ENCODE measurements at places on chromosomes 5 and 9. TPM values are rescaled to one million over a fixed set of nuclear protein-coding genes. Genes with fewer than 3 reads are reported as not detected.

Gene NMUR2
- not detected for total RNA-seq

Gene PLCXD3
- total RNA-seq, result not detected

Gene GLRX
- total RNA-seq, result 13.3 TPM

Gene SLC4A9
- total RNA-seq, result not detected

Gene PURA
- 8.2 TPM for total RNA-seq

Gene FGF18
- total RNA-seq, result not detected

Gene ZNF367
- 10.0 TPM for total RNA-seq

Gene MAMDC2
- total RNA-seq, result 0.85 TPM

Gene ANKRD18B
- total RNA-seq, result 12.2 TPM

Gene C5orf52
- not detected for total RNA-seq

Gene GLIPR2
- 20.0 TPM for total RNA-seq

Gene BTNL3
- not detected for total RNA-seq

Gene HTR1A
- not detected for total RNA-seq

Gene ENTPD2
- total RNA-seq, result not detected

Gene PTGS1
- total RNA-seq, result 14.6 TPM

- no peaks in the 10 kb centered on the region for H3K4me1 ChIP-seq
- peaks cover 37% of the 10 kb centered on the region for H3K27me3 ChIP-seq
- H3K27ac ChIP-seq, result no peak overlapping the region
- DNase-seq, result no peak
- H3K4me3 ChIP-seq, result no peak overlapping the region
Measured at GRCh38 chr5:150281987-150282386, 7.6 kb downstream of the CAMK2A start.

GRCh38 chr5:51148437-51148836 lies 234.8 kb upstream of the ISL1 start:
- no peak for DNase-seq
- no peaks in the 10 kb centered on the region for H3K36me3 ChIP-seq
- H3K27me3 ChIP-seq, result no peaks in the 10 kb centered on the region
- no peak overlapping the region for H3K27ac ChIP-seq
- H3K4me1 ChIP-seq, result no peaks in the 10 kb centered on the region

- no peaks in the 10 kb centered on the region for H3K27me3 ChIP-seq
- H3K36me3 ChIP-seq, result no peaks in the 10 kb centered on the region
- H3K4me1 ChIP-seq, result no peaks in the 10 kb centered on the region
- H3K27ac ChIP-seq, result no peak overlapping the region
- no peak overlapping the region for H3K4me3 ChIP-seq
Measured at GRCh38 chr5:121693864-121694263, 157.8 kb upstream of the FTMT start.

DNA sequence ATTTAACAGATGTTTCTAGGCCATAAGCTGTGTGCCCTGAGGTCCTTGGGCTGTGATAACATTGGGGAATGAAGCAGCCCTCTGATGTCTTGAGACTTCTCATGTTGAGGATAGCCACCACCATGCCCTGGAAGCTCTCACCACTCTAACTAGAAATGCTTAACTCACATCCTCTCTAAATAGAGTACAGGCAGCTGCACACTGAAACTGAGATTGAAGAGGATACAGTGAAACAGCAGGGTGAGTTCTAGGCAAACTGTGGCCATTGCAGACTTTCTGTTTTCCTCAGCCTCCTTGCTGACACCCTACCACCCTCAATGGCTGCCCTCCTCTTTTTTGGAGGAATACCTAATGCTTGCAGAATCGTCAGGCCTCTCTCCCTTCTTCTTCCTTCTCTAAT lies 22.4 kb downstream of the UTP15 start:
- no peaks in the 10 kb centered on the region for H3K36me3 ChIP-seq
- no peaks in the 10 kb centered on the region for H3K27me3 ChIP-seq
- peaks cover 13% of the 10 kb centered on the region for H3K4me1 ChIP-seq
- H3K4me3 ChIP-seq, result no peak overlapping the region
- DNase-seq, result no peak

DNA sequence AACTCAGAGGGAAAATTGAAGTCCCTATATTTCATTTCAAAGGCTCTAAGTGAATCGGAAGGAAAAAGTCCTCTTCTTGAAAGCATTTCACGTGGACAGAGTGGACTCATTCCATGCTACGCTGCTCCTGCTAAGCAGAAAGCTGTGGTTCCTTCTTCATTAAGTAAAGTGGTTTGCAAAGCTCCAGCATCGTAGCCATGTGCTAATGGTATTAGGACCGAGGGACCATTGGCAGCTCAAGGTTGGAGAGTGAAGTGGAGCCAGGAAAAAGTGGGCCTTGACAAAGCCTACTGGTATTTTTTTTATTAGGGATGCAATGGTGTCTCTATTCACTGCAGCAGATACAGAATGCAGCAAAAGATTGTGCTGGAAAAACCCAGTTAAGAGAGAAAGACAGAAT lies 16.4 kb upstream of the SEMA4D start:
- H3K36me3 ChIP-seq, result no peaks in the 10 kb centered on the region
- peaks cover 5% of the 10 kb centered on the region for H3K27me3 ChIP-seq
- no peak for DNase-seq

DNA sequence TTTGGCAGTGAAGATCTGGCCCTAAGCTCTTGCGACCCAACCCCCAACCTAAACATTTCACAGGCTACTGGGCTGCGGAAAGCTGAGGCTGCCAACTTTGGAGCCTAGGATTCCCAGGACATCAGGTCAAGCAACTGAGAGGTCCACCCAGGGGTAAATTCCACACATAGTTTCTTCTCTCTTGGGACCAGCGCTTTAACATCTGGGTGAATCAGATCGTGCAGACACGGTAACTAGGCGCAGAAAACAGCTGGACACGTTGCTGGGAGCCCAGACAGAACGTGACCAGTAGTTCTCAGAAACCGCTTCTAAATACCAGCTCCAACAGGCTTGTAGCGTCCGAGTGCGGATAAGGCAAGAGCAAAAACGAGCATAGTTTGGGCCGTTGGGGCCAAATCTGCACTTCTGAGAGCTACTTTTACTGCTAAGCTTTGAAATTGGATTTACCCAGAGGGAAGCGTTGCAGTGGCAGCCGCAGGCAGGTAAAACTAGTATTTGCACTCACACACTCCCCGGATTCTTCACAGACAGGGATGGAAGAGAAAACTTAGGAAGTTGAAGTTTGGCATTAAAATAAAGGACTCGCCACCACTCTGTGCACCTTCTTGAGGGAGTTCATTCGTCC lies 11.8 kb downstream of the ITGA1 start:
- H3K4me1 ChIP-seq, result peaks cover 25% of the 10 kb centered on the region
- H3K36me3 ChIP-seq, result no peaks in the 10 kb centered on the region
- peak; percentile 69 for DNase-seq

- no peaks in the 10 kb centered on the region for H3K36me3 ChIP-seq
- no peaks in the 10 kb centered on the region for H3K4me1 ChIP-seq
- no peaks in the 10 kb centered on the region for H3K27me3 ChIP-seq
Measured at GRCh38 chr5:1133510-1134201, 21.8 kb upstream of the SLC12A7 start.

- no peaks in the 10 kb centered on the region for H3K36me3 ChIP-seq
- no peak overlapping the region for H3K4me3 ChIP-seq
- no peak overlapping the region for H3K27ac ChIP-seq
- no peaks in the 10 kb centered on the region for H3K27me3 ChIP-seq
Measured at GRCh38 chr5:102823441-102823874, 68.4 kb downstream of the PAM start.

DNA sequence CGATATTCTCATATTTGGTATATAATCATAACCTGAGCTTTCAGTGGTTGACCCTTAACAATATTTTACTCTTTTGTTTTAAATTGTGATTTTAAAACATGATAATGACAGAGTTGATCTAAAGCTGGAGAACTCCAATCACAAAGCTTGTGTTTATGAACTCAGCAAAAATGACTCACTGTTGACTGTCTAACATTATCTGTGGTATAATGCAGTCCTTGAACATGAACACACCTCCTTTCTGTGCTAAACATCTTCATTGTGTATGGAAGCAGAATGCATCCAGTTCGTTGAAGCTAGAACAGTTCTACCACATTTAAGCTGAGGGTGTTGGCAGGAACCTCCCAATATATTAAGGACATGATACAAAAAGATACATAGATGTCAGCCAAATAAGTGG lies 1030.2 kb upstream of the SEMA6A start:
- H3K4me1 ChIP-seq, result no peaks in the 10 kb centered on the region
- H3K36me3 ChIP-seq, result no peaks in the 10 kb centered on the region
- no peak overlapping the region for H3K27ac ChIP-seq
- no peak for DNase-seq
- no peaks in the 10 kb centered on the region for H3K27me3 ChIP-seq
- H3K4me3 ChIP-seq, result no peak overlapping the region

GRCh38 chr5:72511774-72512592 lies 4.8 kb upstream of the ZNF366 start:
- DNase-seq, result no peak
- H3K36me3 ChIP-seq, result no peaks in the 10 kb centered on the region
- no peak overlapping the region for H3K4me3 ChIP-seq

DNA sequence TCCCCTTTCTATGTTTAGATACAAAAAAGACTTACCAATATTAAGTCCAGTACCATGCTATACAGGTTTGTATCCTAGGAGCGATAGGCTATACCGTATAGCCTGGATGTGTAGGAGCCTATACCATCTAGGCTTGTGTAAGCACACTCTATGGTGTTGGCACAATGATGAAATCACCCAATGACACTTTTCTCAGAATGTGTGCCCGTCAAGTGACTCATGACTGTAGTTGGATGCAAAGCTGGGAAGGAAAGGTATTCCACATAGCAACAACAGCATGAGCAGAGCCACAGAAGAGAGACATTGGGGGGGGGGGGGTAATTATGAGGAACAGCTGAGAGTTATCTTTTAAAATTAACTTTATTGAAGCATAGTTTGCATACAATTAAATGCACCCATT lies 63.2 kb downstream of the TTLL11 start:
- no peak overlapping the region for H3K4me3 ChIP-seq
- no peaks in the 10 kb centered on the region for H3K4me1 ChIP-seq
- DNase-seq, result no peak
- H3K36me3 ChIP-seq, result no peaks in the 10 kb centered on the region

- DNase-seq, result no peak
- H3K4me1 ChIP-seq, result peaks cover 21% of the 10 kb centered on the region
- no peak overlapping the region for H3K4me3 ChIP-seq
- no peak overlapping the region for H3K27ac ChIP-seq
Measured at GRCh38 chr5:72584466-72584865, 77.3 kb upstream of the ZNF366 start.

- no peaks in the 10 kb centered on the region for H3K4me1 ChIP-seq
- DNase-seq, result no peak
Measured at GRCh38 chr5:179230061-179230461, 115.2 kb downstream of the ADAMTS2 start.

- H3K4me1 ChIP-seq, result no peaks in the 10 kb centered on the region
- DNase-seq, result no peak
- no peak overlapping the region for H3K4me3 ChIP-seq
- no peak overlapping the region for H3K27ac ChIP-seq
- H3K27me3 ChIP-seq, result no peaks in the 10 kb centered on the region
- H3K36me3 ChIP-seq, result peaks cover 74% of the 10 kb centered on the region
Measured at GRCh38 chr9:128595471-128595870, 43.1 kb downstream of the SPTAN1 start.

- no peak overlapping the region for H3K27ac ChIP-seq
- H3K27me3 ChIP-seq, result no peaks in the 10 kb centered on the region
- H3K4me3 ChIP-seq, result no peak overlapping the region
Measured at GRCh38 chr9:12351293-12352044, 341.7 kb upstream of the TYRP1 start.

GRCh38 chr5:141772281-141772680 lies 90.3 kb upstream of the ARAP3 start:
- H3K4me3 ChIP-seq, result no peak overlapping the region
- no peaks in the 10 kb centered on the region for H3K36me3 ChIP-seq
- H3K27ac ChIP-seq, result no peak overlapping the region
- H3K27me3 ChIP-seq, result peaks cover 9% of the 10 kb centered on the region

DNA sequence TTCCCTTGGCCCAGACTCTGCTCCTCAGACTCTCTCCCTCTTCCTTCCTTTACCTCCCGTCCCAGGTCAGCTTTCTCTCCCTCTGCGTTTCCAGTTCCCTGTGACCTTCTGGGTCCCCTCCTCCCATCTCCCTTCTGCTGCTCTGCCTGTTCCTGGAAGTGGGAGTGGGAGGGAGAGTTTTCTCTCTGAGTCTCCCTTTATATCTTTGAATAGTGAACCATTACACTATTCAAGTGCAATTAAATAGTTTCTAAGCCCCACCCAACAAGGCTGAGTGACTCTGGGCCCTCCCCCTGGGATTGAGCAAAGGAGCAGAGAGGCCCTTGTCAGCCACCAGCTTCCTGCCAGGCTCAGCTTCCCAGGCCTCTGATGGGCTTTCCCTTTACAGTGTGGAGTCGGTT lies 34.8 kb downstream of the THBS4 start:
- H3K27ac ChIP-seq, result no peak overlapping the region
- H3K4me1 ChIP-seq, result no peaks in the 10 kb centered on the region
- H3K27me3 ChIP-seq, result no peaks in the 10 kb centered on the region
- DNase-seq, result no peak

GRCh38 chr5:169426784-169427183 lies 125.8 kb upstream of the SLIT3 start:
- no peak for DNase-seq
- H3K4me3 ChIP-seq, result no peak overlapping the region
- no peak overlapping the region for H3K27ac ChIP-seq
- no peaks in the 10 kb centered on the region for H3K36me3 ChIP-seq

- no peak for DNase-seq
- peaks cover 9% of the 10 kb centered on the region for H3K27me3 ChIP-seq
- no peak overlapping the region for H3K27ac ChIP-seq
- H3K4me1 ChIP-seq, result no peaks in the 10 kb centered on the region
Measured at GRCh38 chr9:83056911-83057310, 6.0 kb downstream of the RASEF start.
